ENCODE measurements at places on chromosomes 13 and 19.

DNA sequence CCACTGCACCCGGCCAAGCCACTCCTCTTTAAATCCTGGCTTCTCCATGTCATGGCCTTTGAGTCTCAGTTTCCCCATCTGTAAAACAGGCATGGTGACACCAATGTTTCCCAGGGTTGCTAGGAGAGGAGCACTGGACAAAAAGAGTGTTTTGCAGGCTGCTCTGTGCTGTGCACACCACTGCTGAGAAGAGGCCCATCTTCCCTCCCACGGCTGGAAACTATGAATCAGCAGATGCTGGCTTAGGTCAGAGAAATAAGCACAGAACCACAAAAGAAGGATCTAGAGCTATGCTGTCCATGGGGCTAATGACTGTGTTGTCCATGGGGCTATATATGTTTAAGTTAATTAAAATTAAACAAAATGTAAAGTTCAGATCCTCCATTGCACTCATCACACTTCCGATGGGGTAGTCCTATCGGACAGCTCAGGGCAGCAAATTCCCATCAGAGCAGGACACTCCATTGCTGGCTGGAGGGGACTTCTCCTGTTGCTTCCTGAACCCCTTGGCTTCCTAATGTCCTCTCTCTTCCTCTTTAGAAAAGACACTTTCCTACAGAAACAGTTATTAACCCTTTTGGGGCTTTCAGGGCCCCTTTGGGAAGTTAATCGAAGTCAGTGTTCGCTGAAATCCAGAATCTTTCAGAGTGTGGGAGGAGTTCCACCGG is 37.1 kb downstream of the TSHZ3 start:
- no peak for DNase-seq

GRCh38 chr13:30748717-30749116 is 13.4 kb downstream of the ALOX5AP start:
- DNase-seq = no peak

- no peak for DNase-seq
Measured at GRCh38 chr13:113864273-113864890, 506 bp upstream of the GAS6 start.

DNA sequence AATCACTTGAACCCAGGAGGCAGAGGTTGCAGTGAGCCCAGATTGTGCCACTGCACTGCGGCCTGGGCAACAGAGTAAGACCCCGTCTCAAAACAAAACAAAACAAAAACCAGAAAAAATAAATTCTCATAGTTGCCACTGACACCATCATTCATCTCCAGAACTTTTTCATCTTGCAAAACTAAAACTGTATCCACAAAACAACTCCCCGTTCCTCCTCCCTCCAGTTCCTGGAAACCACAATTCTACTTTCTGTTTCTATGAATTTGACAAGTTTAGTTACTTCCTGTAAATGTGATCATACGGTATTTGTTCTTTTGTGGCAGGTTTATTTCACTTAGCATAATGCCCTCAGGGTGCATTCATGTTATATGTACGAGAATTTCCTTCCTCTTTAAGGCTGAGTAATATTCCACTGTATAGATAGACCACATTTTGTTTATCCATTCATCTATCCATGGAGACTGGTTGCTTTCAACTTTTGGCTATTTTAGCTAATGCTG is 13.2 kb upstream of the ADGRE5 start:
- no peak for DNase-seq

DNA sequence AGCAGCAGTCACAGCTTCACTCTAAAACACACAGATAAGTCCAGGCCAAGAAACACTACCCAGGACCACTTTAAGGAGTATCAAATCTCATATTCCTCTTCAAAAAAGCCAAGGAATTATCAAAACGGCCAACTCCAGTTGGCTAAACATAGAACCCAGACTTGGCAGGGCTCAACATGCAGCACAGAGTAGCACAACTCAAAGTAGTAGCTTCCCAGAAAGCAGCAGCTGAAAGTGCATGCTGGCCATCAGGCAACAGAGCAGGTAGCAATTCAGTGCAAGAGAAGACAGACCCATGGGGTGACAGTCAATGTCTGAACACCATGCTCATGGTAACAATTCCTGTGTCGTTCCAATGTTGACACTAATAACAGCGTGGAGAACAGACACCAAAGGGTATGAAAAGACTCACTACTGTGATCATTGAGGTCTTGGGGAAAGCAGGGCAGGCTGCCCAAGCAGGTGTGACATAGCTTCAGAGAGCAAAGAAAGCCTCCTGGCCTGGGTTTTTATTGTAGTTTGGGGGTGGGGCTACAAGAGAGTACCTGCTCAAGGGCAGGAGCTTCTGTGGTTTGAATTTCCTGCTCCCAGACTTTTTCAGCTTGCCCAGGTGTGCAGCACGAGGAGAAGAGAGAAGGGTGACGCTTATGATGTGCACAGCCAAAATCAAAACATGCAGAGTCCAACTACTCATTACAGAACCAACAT is 6.2 kb downstream of the ZNF709 start:
- DNase-seq = no peak

GRCh38 chr19:6503407-6504201 is 1.5 kb upstream of the TUBB4A start:
- DNase-seq = no peak

- no peak for DNase-seq
Measured at GRCh38 chr13:106700007-106700406, 132.1 kb upstream of the ARGLU1 start.

DNA sequence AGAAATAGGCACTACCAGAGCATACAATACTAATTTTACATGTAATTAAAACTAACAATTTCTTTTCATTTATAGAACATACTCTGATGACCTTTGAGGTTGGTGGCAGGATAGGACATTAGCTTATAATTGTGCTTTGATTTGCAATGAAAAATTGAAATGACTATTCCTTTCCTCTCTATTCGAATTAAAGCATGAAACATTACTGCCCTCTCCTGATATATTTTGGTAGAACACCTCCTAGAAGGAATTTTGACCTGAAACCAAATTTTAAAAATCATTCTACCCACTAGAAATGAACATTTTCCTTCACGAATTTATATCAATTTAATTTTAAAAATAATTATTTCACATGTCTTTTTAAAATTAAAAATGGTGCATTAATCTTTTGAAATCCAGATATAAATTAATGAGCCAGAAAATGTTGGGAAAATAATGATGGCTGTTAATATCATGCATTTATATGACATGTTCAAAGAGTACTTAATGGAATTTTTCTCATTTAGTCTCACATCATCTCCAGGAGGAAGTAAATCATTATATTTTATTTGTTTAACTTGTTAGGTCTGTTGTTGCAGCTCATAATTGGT is 556.3 kb upstream of the ARGLU1 start:
- DNase-seq = peak; percentile 40

DNA sequence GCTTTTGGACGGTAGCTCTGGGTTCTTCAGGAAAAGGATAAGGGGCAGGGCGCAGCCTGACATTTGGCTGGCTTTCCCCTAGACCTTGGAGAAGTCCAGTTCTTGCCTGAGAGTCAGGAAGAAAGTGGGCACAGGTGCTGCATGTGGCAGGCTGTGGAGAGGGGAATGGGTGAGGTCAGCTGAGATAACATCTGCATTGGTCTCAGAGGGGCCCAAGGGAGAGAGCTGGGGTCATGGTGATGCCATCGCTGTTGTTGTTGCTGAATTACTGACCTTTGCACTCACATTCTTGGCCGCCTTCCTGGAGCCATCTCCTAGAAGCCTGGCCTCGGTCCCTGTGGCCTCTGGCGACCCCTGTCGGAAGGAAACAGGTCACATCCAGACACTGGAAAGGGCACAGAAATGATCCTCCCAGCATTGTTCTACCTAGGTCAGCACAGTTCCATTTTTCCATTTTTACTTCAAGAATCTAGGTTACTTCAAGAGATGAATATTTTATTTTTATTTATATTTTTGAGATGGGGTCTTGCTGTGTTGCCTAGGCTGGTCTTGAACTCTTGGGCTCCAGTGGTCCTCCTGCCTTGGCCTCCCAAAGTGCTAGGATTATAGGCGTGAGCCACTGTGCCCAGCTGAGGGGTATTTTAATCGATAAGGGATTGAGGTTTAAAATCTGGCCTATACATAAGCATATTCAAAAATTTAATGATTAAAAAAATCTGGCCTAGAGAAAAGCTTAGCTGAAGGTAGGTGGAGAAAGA is 6.5 kb upstream of the LIPE start:
- DNase-seq = peak; percentile 9

- no peak for DNase-seq
Measured at GRCh38 chr13:53382008-53382407, 353.4 kb downstream of the OLFM4 start.

All from SHP77 (cell line).